ENCODE measurements at places on chromosomes 1 and 21. TPM values are rescaled to one million over a fixed set of nuclear protein-coding genes. Genes with fewer than 3 reads are reported as not detected.

Gene AGT
- 7.5 TPM for polyA plus RNA-seq

Gene A3GALT2
- not detected for polyA plus RNA-seq

Gene PAQR6
- 1.1 TPM for polyA plus RNA-seq

Gene C4BPA
- polyA plus RNA-seq, result 0.82 TPM

Gene C1orf185
- polyA plus RNA-seq, result not detected

Gene SH2D5
- polyA plus RNA-seq, result 0.03 TPM

Gene ADAMTS4
- 188 TPM for polyA plus RNA-seq

Gene OVAAL
- not detected for polyA plus RNA-seq

Gene GBP7
- not detected for polyA plus RNA-seq

Gene SLC16A4
- 2.9 TPM for polyA plus RNA-seq

Gene SPSB1
- 15.8 TPM for polyA plus RNA-seq

Gene AIRE
- 0.03 TPM for polyA plus RNA-seq

Gene MCOLN2
- 0.38 TPM for polyA plus RNA-seq

Gene RNU1-4
- polyA plus RNA-seq, result not detected

Gene JUN
- 443 TPM for polyA plus RNA-seq

Gene OR2C3
- polyA plus RNA-seq, result not detected

Gene LCE6A
- not detected for polyA plus RNA-seq

Gene NUDT4B
- not detected for polyA plus RNA-seq

Gene FBLIM1
- polyA plus RNA-seq, result 26.1 TPM

Gene FMN2
- polyA plus RNA-seq, result 0.56 TPM

Gene FAF1
- 28.2 TPM for polyA plus RNA-seq

Gene AVPR1B
- not detected for polyA plus RNA-seq

Gene LMOD1
- 3.3 TPM for polyA plus RNA-seq

Gene SPATA21
- 0.11 TPM for polyA plus RNA-seq

Gene OSBPL9
- polyA plus RNA-seq, result 25.5 TPM

Gene CALML6
- 2.7 TPM for polyA plus RNA-seq

Gene NOC2L
- 44.3 TPM for polyA plus RNA-seq

Gene DCST1
- polyA plus RNA-seq, result not detected

Gene NENF
- polyA plus RNA-seq, result 54.1 TPM

Gene PTPN22
- polyA plus RNA-seq, result 1.2 TPM

Gene PCSK9
- polyA plus RNA-seq, result 0.34 TPM

Gene DIO1
- polyA plus RNA-seq, result not detected

Gene ADGRB2
- polyA plus RNA-seq, result 0.21 TPM

Gene IFFO2
- 3.3 TPM for polyA plus RNA-seq

Gene HEYL
- polyA plus RNA-seq, result 11.3 TPM

Gene GJA8
- polyA plus RNA-seq, result not detected

Gene AQP10
- not detected for polyA plus RNA-seq

Gene TNFRSF8
- 3.8 TPM for polyA plus RNA-seq

Gene XCL2
- not detected for polyA plus RNA-seq

Gene SNX7
- polyA plus RNA-seq, result 11.2 TPM

Gene RNU1-3
- not detected for polyA plus RNA-seq

Gene ZMYND12
- polyA plus RNA-seq, result 1.7 TPM

Gene RNF186
- polyA plus RNA-seq, result 0.45 TPM

Gene SPRR1A
- polyA plus RNA-seq, result not detected

Gene ST6GALNAC5
- 0.29 TPM for polyA plus RNA-seq

Gene CD53
- polyA plus RNA-seq, result 35.1 TPM

Gene ANGPTL3
- polyA plus RNA-seq, result 0.05 TPM

Gene AMY2A
- 3.9 TPM for polyA plus RNA-seq

Gene PADI2
- 4.2 TPM for polyA plus RNA-seq

Gene ETV3L
- not detected for polyA plus RNA-seq

Gene COL24A1
- polyA plus RNA-seq, result 0.09 TPM

Gene ODF2L
- polyA plus RNA-seq, result 6.4 TPM

Gene CACYBP
- 106 TPM for polyA plus RNA-seq

Gene SLC19A2
- polyA plus RNA-seq, result 30.3 TPM

Gene OR2L3
- polyA plus RNA-seq, result not detected

Data from adipose tissue (tissue), 3 donors.